Vagina (tissue), 2 donors: ENCODE measurements at places on chromosomes 16 and 17.

DNA sequence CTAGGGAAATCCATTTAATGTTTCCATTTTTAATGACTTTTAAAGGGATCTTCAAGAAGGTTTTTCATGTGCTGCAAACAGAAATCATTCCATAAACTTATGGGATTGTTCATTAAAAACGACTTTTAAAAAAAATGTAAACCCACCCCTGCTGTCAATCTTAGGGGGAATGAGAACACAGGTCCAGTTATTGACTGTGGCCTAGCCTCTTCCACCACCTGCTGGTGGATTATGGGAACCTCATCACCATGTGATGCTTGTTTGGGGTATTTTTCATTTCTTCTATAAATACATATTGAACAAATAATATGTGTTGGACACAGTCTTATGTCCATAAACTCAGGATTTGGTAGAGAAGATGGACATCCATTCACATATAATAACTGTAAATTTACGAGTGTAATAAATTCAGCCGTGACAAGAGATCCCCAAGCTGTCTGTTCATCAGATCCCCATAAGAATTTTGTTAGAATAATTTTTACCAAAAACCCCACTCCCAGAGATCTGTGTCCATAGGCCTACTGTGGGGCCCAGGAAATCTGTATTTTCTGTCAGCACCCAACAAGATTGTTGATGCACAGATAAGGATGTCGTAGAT, 42.0 kb upstream of the TMC5 start:
- no peak for DNase-seq

DNA sequence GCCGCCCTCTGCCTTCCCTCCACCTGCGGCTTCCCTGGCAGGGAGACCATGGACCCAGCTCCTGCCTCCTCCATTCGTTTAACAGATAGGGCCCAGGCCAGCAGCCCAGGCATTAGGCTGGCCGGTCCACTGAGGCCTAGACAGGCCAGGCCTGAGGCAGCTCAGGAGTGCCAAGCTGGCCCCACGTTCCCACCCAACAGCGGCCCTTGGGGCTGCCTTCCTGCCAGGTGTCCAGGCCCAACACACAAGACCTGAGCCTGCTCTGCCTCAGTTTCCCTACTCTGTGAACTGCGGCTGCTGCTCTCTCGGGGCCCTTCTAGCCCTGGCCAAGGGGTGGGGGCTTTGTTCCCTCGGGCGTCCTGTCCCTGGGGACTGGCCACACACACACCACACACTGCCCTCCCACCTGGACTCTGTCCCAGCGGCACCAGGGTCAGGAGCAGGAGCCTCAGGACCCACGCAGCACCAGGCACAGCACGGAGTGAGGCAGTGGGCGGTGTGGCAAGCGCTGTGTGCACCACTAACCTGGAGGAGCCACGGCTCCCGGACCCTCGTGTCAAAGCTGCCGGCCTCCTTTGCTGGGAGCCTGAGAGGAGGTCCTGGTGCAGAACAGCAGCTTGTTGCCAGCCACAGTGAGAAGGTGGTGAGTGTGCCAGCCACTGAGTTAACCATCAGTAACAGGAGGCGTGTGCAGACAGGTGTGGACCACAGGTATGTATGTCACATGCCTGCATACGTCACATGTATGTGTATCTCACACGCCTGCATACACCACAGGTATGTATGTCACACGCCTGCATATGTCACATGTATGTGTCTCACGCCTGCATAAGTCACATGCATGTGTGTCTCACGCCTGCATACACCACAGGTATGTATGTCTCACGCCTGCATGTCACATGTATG, 14.6 kb upstream of the CDH15 start:
- DNase-seq: no peak

GRCh38 chr17:28812748-28813377, 29.7 kb downstream of the FAM222B start:
- no peak for DNase-seq

GRCh38 chr17:1648173-1648962, 1.3 kb downstream of the RILP start:
- DNase-seq: no peak

GRCh38 chr16:56907401-56907800, 24.5 kb upstream of the HERPUD1 start:
- no peak for DNase-seq

- DNase-seq: no peak
Observed at GRCh38 chr16:85574672-85575475, 38.2 kb upstream of the GSE1 start.

DNA sequence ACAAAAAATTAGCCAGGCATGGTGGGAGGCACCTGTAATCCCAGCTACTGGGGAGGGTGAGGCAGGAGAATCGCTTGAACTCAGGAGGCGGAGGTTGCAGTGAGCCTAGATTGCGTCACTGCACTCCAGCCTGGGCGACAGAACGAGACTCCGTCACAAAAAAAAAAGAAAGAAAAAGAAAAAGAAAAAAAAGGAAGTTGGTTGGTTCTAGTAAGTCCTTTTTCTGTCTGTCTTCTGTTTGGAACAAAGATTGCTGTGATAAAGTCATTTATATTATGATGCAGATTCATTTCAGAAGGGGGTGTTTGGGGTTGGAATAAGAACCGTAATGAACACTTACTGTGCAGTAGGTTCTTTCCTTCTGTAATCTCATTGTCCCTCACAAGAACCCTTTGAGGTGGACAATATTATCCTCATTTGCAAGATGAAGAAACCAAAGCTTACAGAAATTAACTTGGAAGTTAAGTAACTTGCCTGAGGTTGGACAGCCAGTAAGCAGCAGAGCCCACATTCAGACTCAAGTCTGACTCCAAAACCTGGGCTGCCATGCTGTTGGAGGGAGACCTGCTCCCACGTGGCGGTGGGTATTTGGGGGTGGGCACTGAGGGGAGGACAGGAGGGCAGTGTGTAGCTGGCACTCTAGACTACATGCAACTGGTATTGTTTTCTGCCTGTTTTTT, 10.3 kb downstream of the MINK1 start:
- no peak for DNase-seq

DNA sequence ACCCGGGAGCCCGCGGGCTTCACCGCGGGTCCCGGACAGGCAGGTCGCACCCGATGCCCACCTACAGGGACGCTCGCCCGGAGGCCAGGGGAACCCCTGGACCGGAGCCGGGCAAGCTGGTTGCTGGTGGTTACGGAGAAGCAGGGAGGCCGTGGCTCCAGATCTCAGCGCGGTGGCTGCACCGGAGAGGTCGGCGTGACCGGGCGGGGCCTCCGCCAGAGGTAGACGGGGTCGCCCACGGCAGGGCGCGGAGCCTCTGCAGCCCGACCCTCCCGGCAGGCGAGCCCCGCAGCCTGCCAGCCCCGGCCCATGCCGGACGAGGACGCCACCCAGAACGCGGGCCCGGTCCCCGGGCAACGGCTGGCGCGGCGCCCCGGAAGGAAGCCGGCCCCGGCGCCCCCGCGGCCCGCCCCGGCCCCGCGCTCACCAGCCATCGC, 341 bp downstream of the PCYT2 start:
- DNase-seq: no peak
